ENCODE measurements at places on chromosomes 12 and 14.

GRCh38 chr12:31325524-31325875 is 450 bp downstream of the SINHCAF start:
- no peaks in the 10 kb centered on the region for H3K27me3 ChIP-seq
- peak overlapping the region; percentile 91 for H3K4me3 ChIP-seq
- no peaks in the 10 kb centered on the region for H3K36me3 ChIP-seq
- no peaks in the 10 kb centered on the region for H3K4me1 ChIP-seq
- peak; percentile 70 for DNase-seq

GRCh38 chr12:107670999-107671643 is 14.5 kb upstream of the PWP1 start:
- H3K36me3 ChIP-seq = no peaks in the 10 kb centered on the region
- no peak overlapping the region for H3K27ac ChIP-seq
- no peaks in the 10 kb centered on the region for H3K4me1 ChIP-seq
- H3K27me3 ChIP-seq = no peaks in the 10 kb centered on the region
- no peak for DNase-seq

DNA sequence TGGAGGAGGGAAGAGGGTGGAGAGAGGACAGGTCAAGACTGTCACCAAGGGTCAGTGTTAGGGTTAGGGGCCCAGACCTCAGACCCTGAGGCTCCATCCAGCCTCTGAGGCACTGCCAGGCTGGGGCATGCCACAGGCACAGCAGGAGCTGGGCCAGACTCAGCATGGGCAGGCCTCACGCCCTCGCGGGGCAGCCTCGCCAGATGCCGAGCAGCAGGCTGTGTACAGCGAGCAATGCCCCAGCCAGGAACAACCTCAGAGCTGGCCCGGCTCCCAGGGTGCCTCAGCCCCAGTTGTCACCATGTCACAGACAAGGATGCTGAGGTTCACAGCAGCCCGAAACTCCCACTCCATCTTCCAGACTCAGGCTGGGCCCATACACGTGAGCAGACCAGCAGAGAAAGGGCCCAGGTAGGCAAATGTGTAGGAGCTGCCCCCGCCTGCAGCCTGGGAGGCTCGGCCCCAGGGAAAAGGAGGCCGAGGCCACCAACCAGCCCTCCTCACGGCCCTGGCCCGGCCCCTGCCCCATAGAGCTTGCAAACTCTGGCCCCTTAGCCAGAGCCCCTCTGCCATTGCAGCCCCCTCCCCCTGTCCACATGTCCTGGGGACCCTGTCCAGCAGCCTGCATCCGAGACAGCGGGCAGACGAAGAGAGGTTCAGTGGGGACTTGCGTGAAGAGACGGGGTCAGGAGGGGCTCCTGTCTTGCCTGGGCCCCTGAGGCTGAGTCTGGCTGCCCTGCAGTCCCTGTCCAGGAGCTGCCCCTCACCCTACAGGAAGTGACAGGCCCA is 7.5 kb downstream of the C14orf180 start:
- peaks cover 7% of the 10 kb centered on the region for H3K4me1 ChIP-seq
- H3K27me3 ChIP-seq = no peaks in the 10 kb centered on the region
- DNase-seq = no peak

GRCh38 chr14:103735022-103735421 is 19.4 kb downstream of the ZFYVE21 start:
- H3K4me3 ChIP-seq = no peak overlapping the region
- peaks cover 45% of the 10 kb centered on the region for H3K36me3 ChIP-seq
- peaks cover 36% of the 10 kb centered on the region for H3K4me1 ChIP-seq
- no peak for DNase-seq

- H3K27me3 ChIP-seq = peaks cover 5% of the 10 kb centered on the region
- H3K4me1 ChIP-seq = peaks cover 8% of the 10 kb centered on the region
- H3K27ac ChIP-seq = no peak overlapping the region
- peak overlapping the region; percentile 56 for H3K4me3 ChIP-seq
- no peaks in the 10 kb centered on the region for H3K36me3 ChIP-seq
These were observed 21.2 kb upstream of the RNASE4 start for GRCh38 chr14:20662968-20663732.

DNA sequence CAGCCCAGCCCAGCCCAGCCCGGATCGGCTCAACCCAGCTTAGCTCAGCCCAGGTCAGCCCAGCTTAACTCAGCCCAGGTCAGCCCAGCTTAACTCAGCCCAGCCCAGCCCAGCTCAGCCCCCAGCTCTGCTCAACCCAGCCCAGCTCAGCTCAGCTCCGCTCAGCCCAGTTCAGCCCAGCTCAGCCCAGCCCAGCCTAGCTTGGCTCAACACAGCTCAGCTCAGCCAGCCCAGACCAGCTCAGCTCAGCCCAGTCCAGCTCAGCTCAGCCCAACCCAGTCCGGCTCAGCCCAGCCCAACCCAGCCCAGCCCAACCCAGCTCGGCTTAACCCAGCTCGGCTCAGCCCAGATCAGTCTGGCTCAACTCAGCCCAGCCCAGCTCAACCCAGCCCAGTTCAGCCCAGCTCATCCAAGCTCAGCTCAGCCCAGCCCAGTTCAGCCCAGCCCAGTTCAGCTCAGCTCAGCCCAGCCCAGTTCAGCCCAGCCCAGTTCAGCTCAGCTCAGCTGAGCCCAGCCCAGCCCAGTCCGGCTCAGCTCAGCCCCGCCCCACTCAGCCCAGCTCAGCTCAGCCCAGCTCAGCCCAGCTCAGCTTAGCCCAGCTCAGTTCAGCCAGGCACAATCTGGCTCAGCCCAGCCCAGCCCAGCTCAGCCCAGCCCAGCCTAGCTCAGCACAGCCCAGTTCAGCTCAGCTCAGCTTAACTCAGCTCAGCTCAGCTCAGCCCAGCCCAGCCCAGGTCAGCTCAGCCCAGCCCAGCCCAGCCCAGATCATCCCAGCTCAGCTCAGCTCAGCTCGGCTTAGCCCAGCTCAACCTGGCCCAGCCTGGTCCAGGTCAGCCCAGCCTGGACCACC is 331.7 kb downstream of the TMEM121 start:
- no peak for DNase-seq
- no peak overlapping the region for H3K27ac ChIP-seq
- no peaks in the 10 kb centered on the region for H3K36me3 ChIP-seq
- H3K4me1 ChIP-seq = no peaks in the 10 kb centered on the region
- no peak overlapping the region for H3K4me3 ChIP-seq

- H3K27me3 ChIP-seq = no peaks in the 10 kb centered on the region
- no peak for DNase-seq
- H3K27ac ChIP-seq = no peak overlapping the region
- no peaks in the 10 kb centered on the region for H3K4me1 ChIP-seq
- no peak overlapping the region for H3K4me3 ChIP-seq
These were observed 26.6 kb upstream of the NRXN3 start for GRCh38 chr14:78143489-78144145.

- peak; percentile 80 for DNase-seq
- peak overlapping the region; percentile 65 for H3K4me3 ChIP-seq
- no peak overlapping the region for H3K27ac ChIP-seq
- no peaks in the 10 kb centered on the region for H3K4me1 ChIP-seq
These were observed 8.4 kb downstream of the PAPLN start for GRCh38 chr14:73245480-73246325.

- no peak overlapping the region for H3K4me3 ChIP-seq
- H3K36me3 ChIP-seq = peaks cover 51% of the 10 kb centered on the region
- no peaks in the 10 kb centered on the region for H3K4me1 ChIP-seq
- no peak for DNase-seq
These were observed 8.9 kb upstream of the RPLP0 start for GRCh38 chr12:120209851-120210250.

DNA sequence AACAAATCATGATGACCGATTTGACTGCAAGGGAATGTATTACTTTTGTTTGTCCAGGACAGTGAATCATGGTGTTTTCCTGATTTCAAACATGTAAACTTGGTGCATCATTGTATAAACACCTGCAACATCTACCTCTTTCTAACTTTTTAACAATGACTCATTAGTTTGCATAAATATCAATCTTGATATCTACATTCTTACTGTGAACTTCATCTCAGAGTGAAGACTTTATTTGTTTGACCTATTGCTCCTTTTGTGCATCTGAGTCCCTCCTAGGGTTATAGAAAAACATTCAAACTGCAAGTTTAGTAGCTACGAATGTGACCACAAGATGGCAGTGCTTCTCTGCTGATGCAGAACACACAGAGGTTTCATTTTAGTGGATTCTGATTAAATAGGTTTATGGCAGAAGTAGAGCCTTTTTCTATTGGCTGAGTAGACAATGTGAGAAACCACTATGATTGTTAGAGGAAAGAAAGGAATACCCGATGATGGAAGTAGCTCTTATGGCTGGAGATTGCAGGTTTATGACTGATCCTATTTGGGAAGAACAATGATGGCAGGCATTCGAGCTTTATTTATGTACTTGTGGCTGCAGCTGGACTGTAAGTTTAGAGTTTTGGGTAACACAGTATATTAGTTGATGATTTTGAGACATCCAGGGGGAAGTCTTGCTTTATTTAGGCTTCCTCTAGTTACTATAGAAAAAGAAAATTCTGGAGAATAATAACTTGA is 244.2 kb upstream of the OR4E1 start:
- H3K36me3 ChIP-seq = no peaks in the 10 kb centered on the region
- H3K4me3 ChIP-seq = no peak overlapping the region
- no peak for DNase-seq
- peaks cover 6% of the 10 kb centered on the region for H3K4me1 ChIP-seq

- no peak overlapping the region for H3K27ac ChIP-seq
- DNase-seq = no peak
- H3K4me3 ChIP-seq = no peak overlapping the region
- H3K36me3 ChIP-seq = no peaks in the 10 kb centered on the region
- no peaks in the 10 kb centered on the region for H3K4me1 ChIP-seq
These were observed 29.2 kb upstream of the CHST11 start for GRCh38 chr12:104427547-104427938.

GRCh38 chr14:89237921-89238529 is 179.0 kb downstream of the FOXN3 start:
- no peak overlapping the region for H3K4me3 ChIP-seq
- no peak overlapping the region for H3K27ac ChIP-seq
- peaks cover 4% of the 10 kb centered on the region for H3K4me1 ChIP-seq
- no peaks in the 10 kb centered on the region for H3K36me3 ChIP-seq

DNA sequence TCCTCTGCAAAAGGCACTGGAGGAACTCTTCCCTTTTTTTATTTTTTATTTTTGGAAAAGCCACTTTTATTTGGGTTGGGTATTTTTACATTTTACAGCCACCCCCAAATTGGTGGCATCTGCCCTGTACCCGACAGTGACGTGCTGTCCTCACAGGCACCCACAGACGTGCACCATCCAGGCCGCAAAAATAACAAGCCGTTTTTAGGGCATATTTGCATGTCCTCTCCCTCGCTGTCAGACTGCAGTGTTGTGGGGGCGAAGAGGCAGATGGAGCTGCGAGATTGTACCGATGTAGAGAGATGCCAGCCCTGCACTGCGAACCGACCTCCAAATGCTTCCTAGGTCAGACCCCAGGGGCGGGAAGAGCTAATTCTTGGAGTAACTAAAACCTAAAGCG is 12.2 kb downstream of the JDP2 start:
- peaks cover 27% of the 10 kb centered on the region for H3K36me3 ChIP-seq
- DNase-seq = no peak
- H3K4me1 ChIP-seq = peaks cover 6% of the 10 kb centered on the region

DNA sequence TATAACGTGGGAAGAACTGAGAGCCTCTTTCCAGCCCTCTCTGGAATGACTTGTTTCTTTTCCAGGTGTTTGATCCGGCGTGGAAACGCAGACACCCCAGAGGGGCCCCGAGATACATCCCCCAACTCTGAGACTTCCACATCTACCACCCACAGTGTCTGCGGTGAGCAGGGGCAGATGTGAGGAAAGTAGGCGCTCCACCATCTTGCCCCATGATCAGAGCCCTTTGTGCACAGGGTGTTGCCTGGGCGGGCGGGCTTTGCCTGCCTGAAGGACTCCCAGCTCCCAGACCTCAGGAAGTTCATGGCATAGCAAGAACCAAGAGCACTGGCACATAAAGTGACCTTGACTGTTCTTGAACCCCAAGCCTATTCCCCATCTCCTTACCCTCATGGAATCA is 2.8 kb downstream of the CARMIL3 start:
- no peak overlapping the region for H3K27ac ChIP-seq
- H3K27me3 ChIP-seq = no peaks in the 10 kb centered on the region
- H3K4me1 ChIP-seq = peaks cover 9% of the 10 kb centered on the region
- H3K36me3 ChIP-seq = no peaks in the 10 kb centered on the region

- H3K4me1 ChIP-seq = no peaks in the 10 kb centered on the region
- no peaks in the 10 kb centered on the region for H3K36me3 ChIP-seq
- DNase-seq = no peak
- H3K4me3 ChIP-seq = no peak overlapping the region
- H3K27me3 ChIP-seq = no peaks in the 10 kb centered on the region
- H3K27ac ChIP-seq = no peak overlapping the region
These were observed 434.3 kb upstream of the TMTC1 start for GRCh38 chr12:30218073-30218472.

GRCh38 chr12:108255252-108255602 is 83.9 kb downstream of the CMKLR1 start:
- H3K27me3 ChIP-seq = no peaks in the 10 kb centered on the region
- no peak overlapping the region for H3K27ac ChIP-seq
- no peak for DNase-seq

DNA sequence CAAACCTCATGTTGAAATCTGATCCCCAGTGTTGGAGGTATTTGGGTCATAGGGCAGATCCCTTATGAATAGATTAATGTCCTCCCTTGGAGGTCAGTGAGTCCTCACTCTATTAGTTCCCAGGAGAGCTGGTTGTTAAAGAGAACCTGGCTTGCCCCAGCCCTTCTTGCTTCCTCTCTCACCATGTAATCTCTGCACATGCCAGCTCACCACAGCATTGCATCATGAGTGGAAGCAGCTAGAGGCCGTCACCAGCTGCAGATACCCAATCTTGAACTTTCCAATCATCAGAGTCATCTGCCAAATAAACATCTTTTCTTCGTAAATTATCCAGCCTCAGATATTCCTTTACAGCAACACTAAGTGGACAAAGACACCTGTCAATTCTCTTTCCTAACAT is 161.8 kb upstream of the IGF1 start:
- no peaks in the 10 kb centered on the region for H3K4me1 ChIP-seq
- no peaks in the 10 kb centered on the region for H3K27me3 ChIP-seq
- no peak overlapping the region for H3K27ac ChIP-seq

DNA sequence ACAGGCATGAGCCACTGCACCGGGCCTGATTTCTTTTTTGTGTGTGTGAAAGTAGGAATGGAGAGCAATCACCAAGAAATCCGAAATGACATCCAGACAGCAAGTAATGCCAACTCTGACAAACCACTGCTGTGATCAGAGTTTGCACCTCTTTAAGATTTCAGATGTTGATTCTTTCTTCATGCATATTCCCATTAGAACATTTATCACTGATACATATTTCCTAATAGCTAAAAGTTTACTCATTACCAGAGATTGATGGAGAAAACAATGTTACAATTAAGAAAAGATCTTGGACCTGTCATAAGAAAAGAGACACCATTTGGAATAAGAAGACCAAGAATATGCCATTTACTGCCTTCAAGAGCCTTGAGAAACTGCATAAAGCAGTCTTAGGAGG is 217.0 kb upstream of the MGAT4C start:
- no peaks in the 10 kb centered on the region for H3K27me3 ChIP-seq
- H3K36me3 ChIP-seq = no peaks in the 10 kb centered on the region
- H3K4me1 ChIP-seq = no peaks in the 10 kb centered on the region
- no peak for DNase-seq

GRCh38 chr12:21813125-21813524 is 38.6 kb upstream of the KCNJ8 start:
- H3K4me3 ChIP-seq = no peak overlapping the region
- no peak overlapping the region for H3K27ac ChIP-seq
- DNase-seq = no peak

GRCh38 chr14:95850429-95850828 is 26.2 kb upstream of the TUNAR start:
- DNase-seq = no peak
- no peak overlapping the region for H3K4me3 ChIP-seq
- H3K36me3 ChIP-seq = no peaks in the 10 kb centered on the region
- no peaks in the 10 kb centered on the region for H3K4me1 ChIP-seq
- H3K27me3 ChIP-seq = no peaks in the 10 kb centered on the region

- H3K4me1 ChIP-seq = peaks cover 47% of the 10 kb centered on the region
- H3K36me3 ChIP-seq = peaks cover 9% of the 10 kb centered on the region
- H3K4me3 ChIP-seq = peak overlapping the region; percentile 58
These were observed 12.6 kb downstream of the GPRC5A start for GRCh38 chr12:12903642-12904609.
